Bronchial epithelial cell (primary cell): ENCODE measurements at places on chromosomes 16 and 17. TPM values are rescaled to one million over a fixed set of nuclear protein-coding genes. Genes with fewer than 3 reads are reported as not detected.
A peak's percentile ranks its signal among the peaks of the same experiment; 100 is the strongest.

SULT1A3 gene
- total RNA-seq = 0.26 and 3.3 TPM in 2 replicates

ABCA6 gene
- total RNA-seq = 0.26 and 0.38 TPM in 2 replicates

MYCBPAP gene
- 0.13 and 0.26 TPM in 2 replicates for total RNA-seq

- no peak for DNase-seq
Measured at GRCh38 chr17:21018894-21019293, 23.9 kb downstream of the USP22 start.

- peak; percentile 15 for DNase-seq
Measured at GRCh38 chr17:69702078-69702477, 287.6 kb downstream of the MAP2K6 start.

- DNase-seq = no peak
Measured at GRCh38 chr16:87550495-87550961, 51.8 kb upstream of the JPH3 start.
